ENCODE measurements at places on chromosomes 11 and 22. TPM values are rescaled to one million over a fixed set of nuclear protein-coding genes. Genes with fewer than 3 reads are reported as not detected.

- H3K27me3 ChIP-seq = no peaks in the 10 kb centered on the region
- H3K4me1 ChIP-seq = no peaks in the 10 kb centered on the region
- H3K27ac ChIP-seq = no peak overlapping the region
- DNase-seq = no peak
Observed at GRCh38 chr22:39122772-39123470, 25.9 kb downstream of the APOBEC3H start.

- H3K4me3 ChIP-seq = no peak overlapping the region
- no peak for DNase-seq
- H3K36me3 ChIP-seq = no peaks in the 10 kb centered on the region
- H3K27ac ChIP-seq = no peak overlapping the region
- no peaks in the 10 kb centered on the region for H3K27me3 ChIP-seq
- no peaks in the 10 kb centered on the region for H3K4me1 ChIP-seq
Observed at GRCh38 chr11:127182586-127183203, 182.1 kb upstream of the KIRREL3 start.

MS4A1 gene
- total RNA-seq = not detected

DNA sequence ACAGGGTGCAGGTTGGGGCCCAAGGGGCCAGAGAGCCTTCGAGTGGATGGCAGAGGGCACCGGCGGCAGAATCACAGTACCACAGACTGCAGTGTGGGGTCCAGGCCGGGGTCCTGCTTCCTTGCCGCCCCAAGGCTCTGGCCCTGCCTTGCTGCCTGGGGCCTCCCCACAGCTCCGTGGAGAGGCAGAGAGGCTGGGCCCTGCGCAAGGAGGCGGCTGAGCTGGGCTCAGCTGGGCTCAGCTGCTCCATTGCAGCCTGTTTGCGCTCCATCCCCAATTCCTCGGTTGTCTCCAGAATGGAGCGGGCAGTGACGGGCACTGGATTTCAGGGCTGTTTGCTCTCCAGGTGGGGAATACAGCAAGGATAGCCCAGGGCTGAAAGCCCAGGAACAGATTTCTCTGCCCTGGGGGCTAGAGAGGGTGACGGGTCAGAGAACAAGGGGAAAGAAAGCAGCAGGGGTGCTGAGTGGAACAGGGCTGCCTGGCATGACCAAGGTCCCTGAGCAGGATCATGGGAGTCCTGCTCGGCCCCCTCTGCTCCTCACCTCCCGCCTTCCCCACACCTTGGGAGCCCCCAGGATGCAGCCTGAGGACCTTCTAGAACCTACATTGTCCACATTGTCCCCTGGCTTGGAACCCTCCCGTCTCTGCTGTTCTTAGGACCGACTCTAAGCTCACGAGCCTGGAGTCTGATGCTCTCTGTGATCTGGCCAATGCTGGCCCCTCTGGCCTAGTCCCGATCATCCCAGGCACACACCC is 18.9 kb downstream of the MRGPRG start:
- H3K4me3 ChIP-seq = no peak overlapping the region
- DNase-seq = no peak
- no peak overlapping the region for H3K27ac ChIP-seq
- H3K27me3 ChIP-seq = no peaks in the 10 kb centered on the region
- H3K36me3 ChIP-seq = no peaks in the 10 kb centered on the region

OR52I2 gene
- not detected for total RNA-seq

DNA sequence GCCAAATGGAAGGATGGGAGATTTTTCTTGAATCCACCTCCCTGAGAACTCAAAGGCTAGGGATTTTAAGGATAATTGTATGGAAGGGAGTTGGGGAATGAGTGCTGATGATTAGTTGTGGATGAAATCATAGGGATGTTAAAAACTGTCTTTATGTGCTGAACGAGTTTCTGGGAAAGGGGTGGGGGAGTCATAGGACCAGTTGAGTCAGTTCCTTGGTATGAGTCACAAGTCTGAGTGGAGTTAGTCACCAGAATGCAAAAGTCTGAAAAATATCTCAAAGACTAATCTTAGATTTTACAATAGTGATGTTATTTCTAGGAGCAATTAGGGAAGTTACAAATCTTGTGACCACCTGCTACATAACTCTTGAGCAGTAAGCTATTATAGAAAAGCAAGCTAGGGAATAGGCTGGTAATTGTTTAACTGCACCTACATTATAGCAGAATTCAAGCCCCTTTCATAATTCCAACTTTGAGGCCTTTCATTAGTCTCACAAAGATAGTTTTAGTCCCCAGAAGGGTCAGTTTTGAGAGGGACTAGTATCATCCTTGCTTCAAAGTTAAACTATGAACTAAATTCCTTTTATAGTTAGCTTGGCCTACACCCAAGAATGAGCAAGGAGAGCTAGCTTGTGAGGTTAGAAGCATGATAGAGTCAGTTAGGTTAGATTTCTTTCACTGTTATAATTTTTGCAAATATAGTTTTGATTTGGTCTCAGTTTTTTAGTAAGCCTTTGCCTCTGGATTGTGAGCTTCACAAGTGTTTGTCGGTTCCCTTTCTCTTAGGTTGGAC is 668.0 kb downstream of the ETS1 start:
- no peak overlapping the region for H3K4me3 ChIP-seq
- no peaks in the 10 kb centered on the region for H3K36me3 ChIP-seq
- H3K4me1 ChIP-seq = no peaks in the 10 kb centered on the region
- no peak for DNase-seq

DNA sequence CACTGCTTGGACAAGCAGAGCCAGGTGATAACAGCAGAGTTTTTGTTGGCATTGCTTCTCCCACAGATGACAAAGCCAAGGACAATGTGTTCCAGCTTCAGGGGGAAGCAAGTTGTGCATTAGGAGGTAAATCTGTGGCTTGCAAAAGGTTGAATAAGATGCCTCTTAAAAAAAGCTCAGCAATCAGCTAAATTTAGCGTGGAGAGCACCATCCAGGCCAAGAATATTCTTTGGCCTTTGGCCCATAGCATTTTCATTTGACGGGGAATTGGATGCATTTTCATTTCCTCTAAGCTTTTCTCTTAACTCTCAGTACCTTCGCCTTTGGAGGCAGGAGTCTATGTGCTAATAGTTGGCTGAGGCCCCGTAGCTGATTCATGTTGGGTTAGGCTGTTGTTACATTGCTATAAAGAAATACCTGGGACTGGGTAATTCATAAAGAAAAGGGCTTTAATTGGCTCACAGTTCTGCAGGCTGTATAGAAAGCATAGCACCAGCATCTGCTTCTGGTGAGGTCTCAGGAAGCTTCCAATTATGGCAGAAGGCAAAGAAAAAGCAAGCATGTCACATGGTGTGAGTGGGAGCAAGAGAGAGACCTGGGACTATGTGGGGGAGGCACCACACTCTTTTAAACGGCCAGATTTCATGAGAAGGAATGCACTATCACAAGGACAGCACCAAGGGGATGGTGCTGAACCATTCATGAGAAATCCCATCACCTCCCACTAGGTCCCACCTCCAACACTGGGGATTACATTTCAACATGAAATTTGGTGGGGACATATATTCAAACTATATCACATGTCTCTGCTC is 350.1 kb upstream of the C11orf87 start:
- DNase-seq = no peak
- no peak overlapping the region for H3K4me3 ChIP-seq
- no peaks in the 10 kb centered on the region for H3K36me3 ChIP-seq

DNA sequence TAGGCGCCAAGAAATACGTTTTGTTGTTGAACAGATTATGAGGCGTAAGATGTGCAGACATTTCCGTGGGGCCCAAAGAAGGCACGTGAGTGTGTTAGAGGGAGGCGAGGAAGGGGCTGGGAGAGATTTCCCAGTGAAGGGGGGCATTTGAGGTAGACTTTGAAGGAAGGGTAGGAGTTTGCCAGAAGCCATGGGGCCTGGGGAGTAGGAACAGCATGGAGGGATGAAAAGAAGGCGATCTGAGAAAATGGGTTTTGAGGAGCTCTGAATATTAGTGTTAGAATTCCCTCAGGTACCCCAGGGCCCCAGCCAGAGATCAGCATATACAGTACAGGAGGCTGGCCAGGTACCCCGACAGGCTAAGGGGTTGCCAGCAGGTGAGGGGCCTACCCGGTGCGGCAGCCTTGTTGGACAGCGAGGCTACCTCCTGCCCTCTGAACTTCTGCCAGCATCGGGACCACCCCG is 414 bp upstream of the MIEF1 start:
- no peak for DNase-seq
- peak overlapping the region; percentile 83 for H3K4me3 ChIP-seq
- H3K27ac ChIP-seq = peak overlapping the region; percentile 82

GRCh38 chr11:62832336-62833234 is at the start of gene TEX54:
TEX54 (minus strand) TSS chr11:62832841.
- H3K36me3 ChIP-seq = peaks cover 4% of the 10 kb centered on the region
- peak; percentile 34 for DNase-seq
- no peaks in the 10 kb centered on the region for H3K27me3 ChIP-seq
- peak within 1 kb of the TSS; percentile 65 for H3K4me3 ChIP-seq

BEST1 gene
- total RNA-seq = 1.0 TPM

- peaks cover 5% of the 10 kb centered on the region for H3K4me1 ChIP-seq
- H3K27me3 ChIP-seq = no peaks in the 10 kb centered on the region
- no peak overlapping the region for H3K27ac ChIP-seq
Observed at GRCh38 chr11:107819361-107820014, 39.1 kb downstream of the SLC35F2 start.

GRCh38 chr11:65720211-65720934 is at the start of gene RNASEH2C:
RNASEH2C (minus strand) TSS chr11:65720798; CDS start chr11:65720758, 40 bp downstream.
- H3K27ac ChIP-seq = peak within 1 kb of the TSS; percentile 57
- peak within 1 kb of the TSS; percentile 67 for H3K4me3 ChIP-seq
- H3K4me1 ChIP-seq = peaks cover 13% of the 10 kb centered on the region
- peak; percentile 85 for DNase-seq
- H3K36me3 ChIP-seq = peaks cover 41% of the 10 kb centered on the region
- no peaks in the 10 kb centered on the region for H3K27me3 ChIP-seq

- no peak for DNase-seq
- H3K36me3 ChIP-seq = no peaks in the 10 kb centered on the region
- no peaks in the 10 kb centered on the region for H3K27me3 ChIP-seq
- H3K27ac ChIP-seq = no peak overlapping the region
- no peak overlapping the region for H3K4me3 ChIP-seq
Observed at GRCh38 chr11:110492321-110492685, 62.6 kb downstream of the FDX1 start.

DNA sequence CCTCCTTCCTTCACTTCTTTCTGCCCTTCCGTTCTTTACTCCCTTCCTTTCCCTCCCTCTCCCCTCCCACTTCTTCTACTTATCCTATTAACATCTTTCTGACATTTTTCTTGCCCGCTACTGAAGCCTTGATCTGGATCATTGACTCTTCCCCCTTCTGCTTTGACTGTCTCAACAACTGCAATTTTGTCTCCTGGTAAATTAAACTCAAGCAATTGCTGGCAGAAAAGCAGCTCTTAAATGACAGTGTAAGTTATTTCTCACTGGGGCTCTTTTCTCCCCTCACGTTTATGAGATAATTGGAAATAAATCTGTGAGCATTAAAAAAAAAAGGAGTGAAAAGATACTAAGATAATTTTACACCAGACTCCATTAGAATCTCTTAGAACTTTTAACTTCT is 120.0 kb downstream of the SLC17A6 start:
- H3K36me3 ChIP-seq = no peaks in the 10 kb centered on the region
- H3K27me3 ChIP-seq = no peaks in the 10 kb centered on the region
- no peak overlapping the region for H3K4me3 ChIP-seq
- H3K27ac ChIP-seq = no peak overlapping the region
- no peak for DNase-seq

DNA sequence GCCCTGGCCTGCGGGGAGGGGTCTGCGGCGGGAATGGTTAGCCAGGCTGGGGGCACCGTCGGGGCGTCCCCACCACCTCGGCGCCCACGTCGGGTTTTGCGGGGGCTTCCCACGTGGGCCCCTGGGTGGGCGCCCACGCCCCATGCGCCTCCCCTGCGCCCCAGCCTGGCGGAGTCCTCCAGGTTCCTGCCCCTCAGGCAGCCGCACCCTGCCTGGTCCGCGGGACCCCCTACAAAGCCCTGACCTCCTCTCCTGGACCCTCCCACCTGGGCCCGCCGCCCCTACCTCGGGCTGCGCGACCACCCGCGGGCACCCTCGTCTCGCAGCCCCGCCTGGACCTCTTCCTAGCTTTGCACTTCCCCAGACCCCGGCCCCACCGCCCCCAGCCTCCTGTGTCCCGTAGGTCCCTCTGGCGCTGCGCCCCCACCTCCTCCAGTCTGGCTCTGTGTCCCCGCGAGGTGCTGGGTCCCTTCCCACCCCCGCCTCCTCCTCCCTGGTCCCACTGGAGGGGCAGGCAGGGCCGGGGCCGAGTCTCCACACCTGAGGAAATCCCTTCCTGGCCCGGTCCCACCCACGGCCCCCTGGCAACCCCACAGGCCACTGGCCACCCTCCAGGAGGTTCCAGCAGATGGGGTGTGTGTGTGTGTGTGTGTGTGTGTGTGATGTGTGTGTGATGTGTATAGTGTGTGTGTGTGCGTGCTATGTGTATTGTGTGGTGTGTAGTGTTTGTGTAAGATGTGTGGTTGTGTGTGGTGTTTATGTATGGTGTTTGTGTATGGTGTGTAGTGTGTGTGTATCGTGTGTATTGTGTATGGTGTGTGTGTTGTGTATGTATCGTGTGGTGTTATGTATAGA is 11.8 kb downstream of the PIM3 start:
- H3K4me1 ChIP-seq = peaks cover 48% of the 10 kb centered on the region
- no peak overlapping the region for H3K4me3 ChIP-seq
- peak; percentile 56 for DNase-seq
- no peaks in the 10 kb centered on the region for H3K36me3 ChIP-seq

GRCh38 chr11:10263929-10264328 is 30.1 kb downstream of the SBF2 start:
- no peak overlapping the region for H3K4me3 ChIP-seq
- H3K27me3 ChIP-seq = no peaks in the 10 kb centered on the region
- no peak overlapping the region for H3K27ac ChIP-seq
- DNase-seq = no peak
- H3K36me3 ChIP-seq = no peaks in the 10 kb centered on the region
- H3K4me1 ChIP-seq = no peaks in the 10 kb centered on the region

GRCh38 chr11:8018484-8019313 is 31.6 kb downstream of the EIF3F start:
- H3K27me3 ChIP-seq = no peaks in the 10 kb centered on the region
- peak overlapping the region; percentile 31 for H3K4me3 ChIP-seq
- peak; percentile 71 for DNase-seq
- H3K27ac ChIP-seq = peak overlapping the region; percentile 59
- H3K4me1 ChIP-seq = peaks cover 12% of the 10 kb centered on the region

BIRC2 gene
- 54.4 TPM for total RNA-seq

OR6T1 gene
- total RNA-seq = not detected

- H3K27ac ChIP-seq = no peak overlapping the region
- no peaks in the 10 kb centered on the region for H3K4me1 ChIP-seq
Observed at GRCh38 chr22:47851586-47851985, 1089.1 kb downstream of the TBC1D22A start.

SLC22A25 gene
- not detected for total RNA-seq

DNA sequence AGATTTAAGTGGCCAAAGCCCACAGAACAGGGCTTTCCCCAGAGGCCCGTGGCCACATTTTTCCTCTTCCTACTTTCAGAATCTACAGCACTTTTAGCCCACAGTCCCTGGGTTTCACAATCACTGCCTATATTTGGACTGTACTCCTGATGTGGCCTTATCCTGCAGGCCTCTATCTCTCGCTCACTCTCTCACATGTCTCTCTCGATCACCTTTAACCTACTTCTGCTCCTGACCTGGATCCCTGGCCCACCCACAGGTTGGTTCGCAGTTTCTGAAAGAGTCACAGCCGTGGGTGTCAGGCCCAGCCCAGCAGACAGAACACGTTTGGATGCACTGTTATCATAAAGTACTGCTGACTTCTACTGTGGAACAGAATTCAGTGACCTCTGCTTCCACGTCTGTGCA is 55.5 kb downstream of the LARGE1 start:
- no peak for DNase-seq
- H3K27me3 ChIP-seq = no peaks in the 10 kb centered on the region
- H3K36me3 ChIP-seq = no peaks in the 10 kb centered on the region
- H3K27ac ChIP-seq = no peak overlapping the region
- no peak overlapping the region for H3K4me3 ChIP-seq

MISFA gene
- total RNA-seq = 5.7 TPM

- no peaks in the 10 kb centered on the region for H3K36me3 ChIP-seq
- peak; percentile 80 for DNase-seq
- H3K4me1 ChIP-seq = peaks cover 9% of the 10 kb centered on the region
- H3K27me3 ChIP-seq = no peaks in the 10 kb centered on the region
Observed at GRCh38 chr11:119356349-119357031, 10.0 kb upstream of the MFRP start.

PICALM gene
- 200 TPM for total RNA-seq
